ENCODE measurements at places on chromosomes 3 and 15.

DNA sequence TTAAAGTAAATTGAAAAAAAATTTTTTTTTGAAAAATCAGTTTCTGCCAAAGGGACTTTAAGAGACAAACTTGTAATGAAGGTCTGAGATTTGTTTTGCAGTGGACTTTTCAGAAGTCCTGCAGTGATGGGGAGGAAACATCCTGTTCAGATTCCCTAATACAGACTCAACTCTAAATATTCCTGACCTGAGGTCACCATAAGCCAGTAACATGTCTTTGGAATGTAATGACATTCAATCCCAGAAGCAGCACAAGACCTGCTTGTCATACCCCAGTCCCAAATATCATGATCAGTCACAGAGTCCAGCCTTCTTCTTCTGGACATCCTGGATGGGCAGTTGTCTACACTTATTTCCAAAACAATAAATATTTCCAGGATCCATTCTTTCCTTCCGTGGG, 53.6 kb downstream of the TMEM39A start:
- DNase-seq, result no peak

DNA sequence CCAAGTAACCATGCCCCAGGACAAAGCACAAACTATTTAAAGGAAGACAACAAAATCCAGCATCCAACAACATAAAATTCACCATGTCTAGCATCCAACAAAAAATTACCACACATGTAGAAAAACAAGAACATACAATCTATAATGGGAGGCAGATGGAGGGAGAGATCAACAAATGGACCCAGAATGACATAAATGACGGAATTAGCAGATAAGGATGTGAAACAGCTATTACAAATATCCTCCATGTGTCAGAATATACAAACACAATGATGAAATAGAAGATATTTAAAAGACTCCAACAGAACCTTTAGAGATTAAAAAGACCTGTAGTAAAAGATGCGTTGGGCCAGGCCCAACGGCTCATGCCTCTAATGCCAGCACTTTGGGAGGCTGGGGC, 10.8 kb downstream of the LYSMD4 start:
- DNase-seq, result no peak

DNA sequence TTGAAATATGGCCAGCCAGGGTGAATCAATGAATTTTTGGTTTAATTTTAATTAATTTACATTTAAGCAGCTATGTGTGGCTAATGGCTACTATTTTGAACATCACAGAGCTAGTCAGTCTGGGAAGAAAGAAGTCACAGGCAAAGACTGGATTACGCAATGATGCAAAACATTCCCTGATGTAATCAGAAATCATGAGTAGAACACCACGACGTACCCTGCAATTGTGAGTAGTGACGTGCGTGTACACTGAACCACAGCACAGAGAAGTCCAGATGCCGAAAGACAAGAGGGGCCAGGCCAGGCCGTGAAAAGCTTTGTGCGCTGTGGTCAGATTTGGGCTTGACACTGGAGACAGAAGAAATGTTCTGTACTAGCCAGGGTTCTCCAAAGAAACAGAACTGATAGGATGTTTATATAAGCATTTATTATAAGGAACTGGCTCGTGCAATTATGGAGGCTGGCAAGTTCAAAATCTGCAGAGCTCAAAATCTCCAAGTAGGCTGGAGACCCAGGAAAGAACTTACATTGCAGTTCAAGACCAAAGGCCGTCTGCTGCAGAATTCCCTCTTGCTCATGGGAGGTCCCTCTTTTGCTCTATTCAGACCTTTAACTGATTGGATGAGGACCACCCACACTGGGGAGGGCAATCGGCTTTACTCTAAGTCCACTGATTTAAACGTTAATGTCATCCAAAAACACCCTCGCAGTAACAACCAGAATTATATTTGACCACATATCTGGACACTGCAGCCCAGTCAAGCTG, 44.6 kb downstream of the SH3BP5 start:
- no peak for DNase-seq

- DNase-seq, result no peak
These were observed 697 bp downstream of the CHSY1 start for GRCh38 chr15:101250873-101251829.

DNA sequence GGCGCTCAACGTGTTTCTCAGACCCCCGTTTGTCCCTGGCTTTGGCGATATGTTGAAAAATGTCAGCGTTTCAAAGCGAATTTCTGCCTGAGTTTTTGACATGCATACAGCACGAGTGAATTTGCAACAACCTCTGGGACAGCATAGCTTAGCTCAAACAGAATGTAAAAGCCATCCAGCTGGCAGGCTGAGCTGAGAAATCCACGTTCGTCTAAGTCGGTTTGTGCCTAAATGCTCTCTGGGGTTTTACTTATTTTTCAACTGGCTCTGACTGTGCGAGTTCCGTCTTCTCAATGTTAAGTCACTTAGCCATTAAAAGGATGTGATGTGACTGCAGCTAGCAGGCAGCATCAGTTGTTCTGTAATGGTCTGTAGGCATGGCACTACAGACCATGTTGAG, 243.5 kb upstream of the SLCO3A1 start:
- no peak for DNase-seq

DNA sequence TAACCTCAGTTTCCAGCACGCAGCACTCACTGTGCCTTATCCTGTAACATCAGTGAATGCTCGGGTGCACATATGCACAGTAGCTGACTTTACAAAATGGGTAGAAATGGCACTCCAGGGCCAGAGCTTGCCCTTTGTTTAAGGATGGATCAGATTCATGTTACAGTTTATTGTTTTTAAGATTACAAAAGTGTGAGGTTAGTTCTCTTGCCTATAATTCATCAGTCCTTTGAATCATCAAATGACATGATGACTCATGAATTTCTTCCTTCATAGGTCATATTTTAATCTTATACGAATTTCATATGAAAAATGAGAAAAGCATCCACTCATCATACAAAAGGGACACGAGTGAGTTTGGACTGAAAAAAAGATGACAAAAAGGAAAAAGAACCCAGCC, 545.3 kb downstream of the GBE1 start:
- no peak for DNase-seq

GRCh38 chr3:32782407-32782806, 35.4 kb upstream of the TRIM71 start:
- DNase-seq, result no peak

DNA sequence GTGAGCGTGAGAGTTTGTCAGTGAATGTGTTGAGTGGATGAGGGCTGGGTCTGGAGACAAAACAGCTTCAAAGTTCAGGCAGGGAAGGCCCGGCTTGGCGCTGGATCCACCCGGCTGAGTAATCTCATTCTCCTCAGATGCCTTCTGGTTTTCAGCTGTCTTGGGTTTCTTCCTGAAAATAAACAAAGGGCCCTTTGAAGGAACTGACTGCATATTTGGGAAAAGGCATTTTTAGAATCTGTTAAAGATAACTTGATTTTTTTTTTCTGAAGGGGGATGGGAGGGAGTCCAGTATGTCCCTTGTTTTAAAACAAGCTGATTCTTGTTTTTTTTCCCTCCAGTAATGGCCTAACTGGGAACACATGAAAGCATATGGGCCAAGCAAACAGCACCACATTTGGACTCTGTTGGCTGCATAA, 86.4 kb downstream of the TIGIT start:
- DNase-seq, result no peak

DNA sequence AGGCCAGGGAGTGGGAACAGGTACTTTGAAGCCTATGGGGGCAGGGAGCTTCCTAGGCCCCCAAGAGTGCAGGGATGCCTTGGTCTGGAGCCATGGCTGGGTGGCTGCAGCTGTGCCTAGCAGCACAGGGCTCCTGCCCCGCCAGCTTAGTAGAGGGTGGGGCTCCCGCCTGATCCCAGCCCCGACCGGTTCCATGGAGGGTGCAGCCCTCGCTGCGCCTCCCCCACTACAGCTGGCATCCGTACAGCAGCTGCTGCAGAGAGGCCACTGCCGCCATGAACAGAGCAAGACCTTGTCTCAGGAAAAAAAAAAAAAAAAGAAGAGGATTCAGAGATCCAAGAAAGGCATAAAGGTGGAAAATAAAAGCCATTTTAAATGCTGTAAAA, 277.2 kb downstream of the UBE2E2 start:
- DNase-seq, result no peak

GRCh38 chr3:67605377-67605776, 49.0 kb downstream of the SUCLG2 start:
- no peak for DNase-seq

DNA sequence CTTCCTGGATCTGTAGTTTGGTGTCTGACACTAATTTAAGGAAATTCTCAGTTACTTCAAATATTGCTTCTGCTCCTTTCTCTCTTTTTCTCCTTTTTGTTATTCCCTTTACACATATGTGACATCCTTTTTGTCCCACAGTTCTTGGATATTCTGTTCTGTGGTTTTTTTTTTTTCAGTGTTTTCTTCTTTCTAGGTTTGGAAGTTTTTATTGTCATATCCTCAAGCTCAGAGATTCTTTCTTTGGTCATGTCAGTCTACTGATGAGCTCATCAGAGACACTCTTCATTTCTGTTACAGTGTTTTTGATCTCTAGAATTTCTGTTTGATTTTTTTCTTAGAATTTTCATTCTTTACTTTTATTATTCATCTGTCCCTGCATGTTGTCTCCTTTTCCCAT, 140.5 kb downstream of the SPATA16 start:
- DNase-seq, result no peak

DNA sequence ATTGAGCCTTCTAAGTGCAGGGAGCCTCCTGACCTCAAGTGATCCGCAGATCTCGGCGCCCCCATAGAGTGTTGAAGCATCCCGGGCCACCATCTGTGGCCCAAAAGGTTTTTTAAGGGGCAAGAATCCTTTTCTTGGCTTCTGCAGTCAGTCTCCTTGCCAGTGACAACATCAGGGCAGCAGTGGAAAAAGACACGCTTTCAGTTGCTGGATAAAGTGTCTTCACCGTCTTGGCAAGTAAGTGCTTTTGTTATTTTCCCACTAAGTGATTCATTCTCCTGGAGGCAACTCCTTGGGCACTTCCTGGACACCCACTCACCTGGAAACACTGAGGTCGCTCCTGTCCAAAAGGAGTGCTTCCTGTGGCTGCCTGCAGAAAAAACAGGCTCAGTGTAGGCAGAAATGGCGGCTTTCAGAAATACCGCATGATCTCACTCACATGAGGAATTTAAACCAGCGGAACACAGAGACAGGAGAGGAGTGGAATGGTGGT, 71.7 kb upstream of the ABHD2 start:
- no peak for DNase-seq

DNA sequence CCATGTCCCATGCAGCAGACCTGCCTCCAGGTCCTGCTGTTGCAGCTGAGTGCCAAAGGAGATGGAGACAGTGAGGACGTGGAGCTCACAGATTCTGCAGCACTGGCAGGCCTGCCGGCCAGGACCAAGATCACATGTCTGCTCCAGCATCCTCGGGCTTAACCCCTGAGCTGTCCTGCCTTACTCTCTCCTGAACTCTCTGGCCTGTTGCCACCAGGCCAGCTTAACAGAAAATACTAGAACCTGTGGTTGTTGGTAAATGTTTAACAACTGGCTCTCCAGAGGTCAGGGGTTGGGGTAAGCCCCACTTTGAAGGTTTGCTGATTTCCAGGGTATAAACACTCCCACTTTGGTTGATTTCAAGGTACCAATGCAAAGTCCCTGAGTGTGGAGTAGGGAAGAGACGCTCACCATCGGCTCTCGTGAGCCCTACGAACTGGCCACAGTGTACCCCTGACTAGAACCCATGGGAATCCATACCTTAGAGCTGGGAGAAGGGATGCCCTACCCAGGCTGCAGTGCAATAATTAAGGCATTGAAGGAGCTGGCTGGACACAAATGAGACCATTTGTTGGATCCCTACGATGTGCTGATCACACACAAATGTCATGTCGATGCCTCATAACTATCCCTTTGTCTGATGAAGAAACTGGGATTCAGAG, 147.9 kb downstream of the OR4M2 start:
- DNase-seq, result no peak

DNA sequence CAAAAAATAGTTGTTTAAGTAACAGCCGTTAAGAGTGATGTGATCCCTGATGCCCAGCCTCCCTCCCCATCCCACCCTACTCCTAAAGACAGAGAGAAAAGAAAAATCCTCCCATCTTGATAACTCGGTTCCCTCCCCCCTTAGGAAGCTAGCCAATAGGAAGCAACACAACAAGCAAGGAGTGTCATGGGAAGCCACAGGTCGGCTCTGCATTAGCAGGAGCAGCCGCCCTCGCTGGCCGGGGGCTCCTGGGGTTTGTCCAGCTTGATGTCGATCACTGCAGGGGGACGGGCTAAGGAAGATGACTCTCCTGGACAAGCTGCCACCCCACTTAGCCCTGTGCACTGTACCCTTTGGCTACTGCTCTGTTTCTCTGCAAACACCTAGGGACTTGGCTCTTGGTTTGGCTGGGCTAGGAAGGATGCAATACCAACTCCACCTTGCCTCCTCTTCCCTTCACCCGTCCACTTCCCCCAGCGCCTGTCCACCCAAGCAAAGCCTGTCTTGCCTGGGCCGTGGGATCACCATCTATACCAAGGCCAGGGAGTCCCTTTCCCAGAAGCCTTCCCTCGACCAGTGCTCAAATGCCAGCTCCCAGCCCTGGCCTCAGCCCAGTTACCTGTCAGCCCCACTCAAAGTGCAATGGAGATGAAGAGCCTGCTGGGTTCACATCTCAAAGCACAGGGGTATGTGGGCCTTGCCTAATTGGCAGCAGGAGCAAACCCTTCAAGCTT, 23.1 kb downstream of the SRPRB start:
- DNase-seq, result no peak

DNA sequence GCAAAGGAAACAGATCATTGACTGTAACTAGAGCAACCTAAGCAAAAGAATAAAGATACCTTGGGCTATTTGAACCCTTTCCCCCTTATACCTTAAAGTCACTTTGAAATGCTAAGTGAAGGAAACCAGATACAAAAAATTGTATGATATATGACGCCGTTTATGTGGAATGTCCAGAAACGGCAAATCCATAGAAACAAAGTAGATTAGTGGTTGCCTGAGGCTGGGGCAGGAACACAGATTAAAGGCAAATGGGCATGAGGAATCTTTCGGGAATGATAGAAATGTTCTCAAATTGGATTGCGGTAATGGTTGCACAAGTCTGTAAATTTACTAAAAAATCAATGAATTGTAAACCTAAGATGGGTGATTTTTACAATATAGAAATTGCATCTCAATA, 160.1 kb upstream of the CCDC54 start:
- DNase-seq, result no peak

GRCh38 chr15:67156426-67156825, 91.0 kb downstream of the SMAD3 start:
- DNase-seq, result no peak

GRCh38 chr15:67832897-67833709, 6.7 kb downstream of the RNU6-1 start:
- no peak for DNase-seq

DNA sequence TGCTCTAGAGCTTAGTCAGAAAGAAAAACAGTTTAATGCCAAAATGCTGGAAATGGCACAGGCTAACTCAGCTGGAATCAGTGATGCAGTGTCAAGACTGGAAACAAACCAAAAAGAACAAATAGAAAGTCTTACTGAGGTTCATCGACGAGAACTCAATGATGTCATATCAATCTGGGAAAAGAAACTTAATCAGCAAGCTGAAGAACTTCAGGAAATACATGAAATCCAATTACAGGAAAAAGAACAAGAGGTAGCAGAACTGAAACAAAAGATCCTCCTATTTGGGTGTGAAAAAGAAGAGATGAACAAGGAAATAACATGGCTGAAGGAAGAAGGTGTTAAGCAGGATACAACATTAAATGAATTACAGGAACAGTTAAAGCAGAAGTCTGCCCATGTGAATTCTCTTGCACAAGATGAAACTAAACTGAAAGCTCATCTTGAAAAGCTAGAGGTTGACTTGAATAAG, 150.5 kb upstream of the LRRFIP2 start:
- DNase-seq, result no peak

Data from cortex of kidney (tissue), 1 donor.